Uterus (tissue), 4 donors: ENCODE measurements at places on chromosomes 13 and 19. TPM values are rescaled to one million over a fixed set of nuclear protein-coding genes. Genes with fewer than 3 reads are reported as not detected.

DNA sequence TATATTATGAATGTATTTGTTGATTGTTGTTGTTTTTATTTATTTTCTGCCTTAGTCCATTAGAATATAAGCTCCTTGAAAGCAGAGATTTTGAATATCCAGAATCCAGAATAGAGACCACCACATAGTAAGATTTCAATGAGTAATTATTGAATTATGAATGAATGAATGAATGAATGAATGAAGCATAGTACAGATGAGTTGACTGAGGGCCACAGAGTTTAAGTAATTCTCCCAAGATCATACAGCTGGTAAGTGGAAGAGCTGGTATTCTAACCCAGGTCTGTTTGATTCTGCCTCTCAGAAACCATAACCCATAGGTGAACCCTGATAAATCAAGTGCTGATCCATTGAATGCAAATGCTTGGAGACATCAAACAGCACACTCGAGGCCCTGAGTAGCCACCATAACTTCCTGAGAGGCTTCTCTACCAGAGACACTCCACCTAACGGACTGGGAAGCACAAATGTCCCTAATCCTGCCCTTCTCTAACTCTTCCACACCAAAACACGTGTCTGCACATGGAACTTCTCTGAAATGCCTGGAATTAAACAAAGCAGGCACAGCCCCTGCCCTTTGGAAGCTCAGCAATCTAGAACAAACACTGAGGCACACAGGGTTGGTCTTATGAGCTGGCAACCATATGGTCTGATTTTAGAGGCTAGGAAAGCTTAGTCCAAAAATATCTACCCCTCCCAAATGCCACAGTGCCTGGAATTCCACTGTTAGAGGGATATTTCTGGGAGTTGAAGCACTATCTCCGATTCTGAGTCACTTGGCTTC, 190.1 kb downstream of the FOXO1 start:
- DNase-seq: no peak

DNA sequence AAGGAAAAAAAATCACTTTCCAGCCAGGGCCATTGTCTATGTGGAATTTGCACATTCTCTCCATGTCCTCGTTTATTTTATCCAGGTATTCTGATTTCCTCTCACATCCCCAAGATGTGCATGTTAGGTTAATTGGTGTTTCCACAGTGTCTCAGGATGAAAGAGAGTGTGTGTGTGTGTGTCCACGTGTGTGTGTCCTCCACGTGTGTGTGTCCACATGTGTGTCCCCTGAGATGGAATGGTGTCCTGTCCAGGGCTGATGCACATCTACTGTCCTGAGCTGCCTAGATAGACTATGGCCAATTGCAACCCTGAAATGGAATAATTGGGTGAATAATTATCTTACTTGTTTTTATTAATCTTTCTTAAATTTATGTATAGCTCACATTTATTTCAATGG, 2436.5 kb downstream of the PCDH9 start:
- no peak for DNase-seq

GRCh38 chr19:20926796-20927195, 3.7 kb downstream of the ZNF85 start:
- DNase-seq: no peak

DNA sequence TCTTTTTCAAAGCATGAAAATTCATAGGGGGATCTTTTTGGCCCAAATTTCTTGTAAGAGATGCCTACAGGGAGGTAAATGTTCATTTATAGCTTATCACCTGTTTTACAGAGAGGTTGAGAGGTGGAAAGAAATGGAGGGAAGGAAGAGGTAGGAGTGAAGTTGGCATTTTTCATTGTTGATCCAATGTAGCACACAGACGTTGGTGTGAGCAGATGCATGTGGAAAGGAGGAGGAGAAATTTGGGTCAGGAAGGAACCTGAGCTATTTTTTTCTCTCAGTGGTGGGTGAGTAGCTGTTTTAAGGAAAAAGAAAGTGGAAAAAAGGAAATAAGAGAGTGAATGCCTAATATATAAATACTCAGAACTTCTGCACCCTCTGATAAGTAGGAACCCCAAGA, 9.9 kb upstream of the SMIM17 start:
- no peak for DNase-seq

GRCh38 chr19:14059652-14060155, 2.2 kb downstream of the PALM3 start:
- DNase-seq: no peak

DNA sequence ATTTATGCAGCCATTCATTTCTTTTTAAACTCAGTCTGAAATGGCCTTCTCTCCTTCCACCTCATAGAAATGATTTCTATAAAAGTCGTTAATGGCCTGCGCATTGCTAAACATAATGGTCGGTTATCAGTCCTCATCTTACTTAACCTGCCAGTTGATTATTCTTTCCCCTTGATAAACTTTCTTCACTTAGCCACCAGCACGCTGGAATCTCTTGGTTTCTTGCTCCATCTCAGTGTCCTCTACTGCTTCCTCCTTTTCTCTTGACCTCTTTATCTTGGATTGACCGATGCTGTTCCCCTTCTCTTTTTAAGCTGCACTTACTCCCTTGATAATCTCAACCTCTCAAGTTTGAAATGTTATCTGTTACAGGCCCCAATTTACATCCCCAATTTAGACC, 12.2 kb upstream of the CLC start:
- DNase-seq: no peak

DNA sequence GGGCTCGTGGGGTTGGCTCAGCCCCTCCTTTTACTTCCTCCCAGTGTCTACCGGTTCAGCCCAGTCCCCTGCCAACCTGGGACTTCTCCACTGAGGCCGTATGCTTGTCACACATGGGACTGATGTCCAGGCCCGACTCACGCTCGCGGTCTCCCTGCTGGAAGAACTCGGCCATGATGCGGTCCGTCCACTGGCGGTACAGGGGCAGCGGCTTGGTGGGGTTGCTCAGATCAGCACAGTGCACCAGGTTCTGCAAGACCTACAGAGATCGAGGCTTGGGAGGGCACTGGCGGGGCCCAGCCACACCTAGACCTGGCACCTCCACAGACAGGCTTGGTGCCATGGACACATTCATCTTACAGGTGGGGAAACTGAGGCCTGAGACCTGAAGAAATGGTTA, 7.8 kb upstream of the RAB3A start:
- DNase-seq: no peak

DNA sequence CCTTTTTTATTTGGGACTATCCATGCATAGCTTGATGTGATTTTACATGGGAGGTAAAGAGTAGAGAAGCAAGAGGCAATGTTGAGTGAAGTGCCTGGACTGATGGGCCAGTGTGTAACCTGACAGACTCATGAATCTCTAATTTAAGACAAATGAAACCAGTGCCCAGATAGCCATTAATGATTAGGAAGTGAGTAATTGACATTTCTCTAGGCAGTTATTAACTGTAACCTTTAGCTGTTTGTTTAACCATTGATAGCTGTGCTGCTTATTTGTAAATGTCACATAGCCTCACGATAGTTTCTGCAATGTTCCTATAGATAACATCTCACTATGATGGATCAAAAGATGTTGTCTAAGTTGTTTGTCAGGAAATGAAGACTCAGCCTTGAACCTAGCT, 1047.5 kb upstream of the SPRY2 start:
- no peak for DNase-seq

SIRT6 gene
- total RNA-seq: 11.2 TPM

DNA sequence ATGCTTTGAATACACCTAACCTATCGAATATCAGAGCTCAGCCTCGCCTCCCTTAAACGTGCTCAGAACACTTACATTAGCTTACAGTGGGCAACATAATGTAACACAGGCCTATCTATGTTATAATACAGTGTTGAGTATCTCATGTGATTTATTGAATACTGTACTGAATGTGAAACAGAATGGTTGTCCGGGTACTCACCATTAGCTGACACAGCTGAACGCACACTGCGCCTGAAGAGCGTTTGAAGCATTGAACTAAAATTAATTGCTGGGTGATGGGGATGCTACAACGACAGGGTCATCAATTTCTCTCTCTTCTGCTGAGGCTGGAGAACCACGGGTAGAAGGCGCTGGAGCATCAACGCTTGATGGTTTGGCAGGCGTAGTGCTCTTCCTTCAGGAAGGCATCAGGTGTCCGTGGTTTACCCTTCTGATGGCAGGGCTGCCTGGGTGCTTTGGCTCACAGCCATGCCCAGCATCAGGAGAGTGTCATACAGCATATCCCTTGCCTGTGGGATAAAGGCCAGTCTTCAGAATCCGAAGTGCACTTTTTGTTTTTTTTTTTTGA, 46.9 kb upstream of the UBE2L5 start:
- no peak for DNase-seq

- no peak for DNase-seq
These were observed 39.2 kb upstream of the MIR17HG start for GRCh38 chr13:91308299-91308698.

DNA sequence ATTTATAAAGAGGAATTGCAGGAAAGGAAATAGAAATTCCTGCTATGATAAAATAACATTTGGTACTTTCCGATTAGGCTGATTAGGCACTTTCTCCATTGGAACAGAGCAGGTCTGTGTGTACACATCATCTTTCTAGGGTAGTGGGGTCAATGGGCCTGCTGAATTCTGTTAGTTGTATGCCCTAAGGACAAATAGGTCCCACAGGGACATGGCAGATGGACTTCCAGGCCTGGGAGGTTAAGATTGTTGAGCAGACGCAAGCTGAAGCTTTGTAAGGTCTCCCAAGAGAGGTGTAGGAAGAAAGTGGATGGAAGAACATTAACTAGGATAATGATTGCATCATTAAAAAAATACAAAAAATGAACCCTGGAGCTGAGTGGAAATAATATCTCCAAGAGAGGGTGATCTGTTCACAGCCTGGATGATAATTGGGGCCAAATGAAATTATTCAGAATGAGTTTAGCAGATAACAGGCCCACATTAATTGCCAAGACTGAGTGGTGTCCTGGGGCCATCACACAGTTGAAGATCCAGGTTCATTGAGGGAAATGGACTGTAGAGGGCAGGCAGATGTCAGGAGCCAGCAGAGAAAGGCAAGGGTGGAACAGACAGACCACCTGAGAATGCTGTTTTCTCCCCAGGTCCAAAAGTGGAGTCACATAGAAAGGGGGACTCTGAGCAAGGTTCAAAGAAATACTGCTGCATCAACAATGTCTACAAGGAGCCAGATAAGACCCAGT, 215.1 kb downstream of the DNAJC15 start:
- DNase-seq: no peak

DNA sequence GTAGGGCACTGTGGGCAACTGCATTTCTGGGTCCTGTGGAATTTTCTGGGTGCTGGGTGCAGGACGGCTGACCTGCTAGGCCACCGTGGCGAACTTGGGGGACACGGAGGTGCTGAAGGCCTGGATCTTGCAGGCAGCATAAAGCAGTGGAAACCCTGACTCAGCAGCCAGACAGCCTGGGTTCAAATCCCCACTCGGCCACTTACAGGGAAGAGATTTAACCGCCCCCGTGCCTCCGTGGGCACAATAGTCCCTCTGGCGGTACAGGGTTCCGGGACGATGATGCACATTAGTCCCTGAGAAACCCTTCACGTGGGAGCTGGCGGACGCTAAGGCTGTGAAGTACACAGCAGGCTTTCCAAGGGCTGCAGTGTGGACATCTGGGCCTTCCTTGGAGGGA, 3.0 kb downstream of the FAM83E start:
- DNase-seq: no peak

COX6B2 gene
- total RNA-seq: 4.6 TPM

SYNE4 gene
- 1.7 TPM for total RNA-seq

DNA sequence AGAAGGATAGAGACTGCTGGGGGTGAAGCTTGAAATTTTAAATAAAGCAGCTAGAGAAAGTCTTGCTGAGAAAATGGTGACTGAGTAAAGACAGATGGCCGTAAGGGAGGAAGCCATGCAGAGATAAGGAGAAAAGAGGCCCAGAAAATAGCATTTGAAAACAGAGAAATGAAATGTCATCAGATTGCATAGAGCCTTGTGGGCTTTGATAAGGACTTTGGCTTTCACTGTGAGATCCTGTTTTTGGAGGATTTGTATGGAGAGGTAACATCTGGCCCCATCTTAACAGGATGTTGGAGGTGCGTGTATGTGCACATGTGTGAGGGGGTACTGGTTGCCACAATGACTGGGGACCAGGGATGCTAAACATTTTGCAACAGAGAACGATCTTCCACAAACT, 19.5 kb upstream of the ATP8A2 start:
- no peak for DNase-seq

SPACA4 gene
- not detected for total RNA-seq

DNA sequence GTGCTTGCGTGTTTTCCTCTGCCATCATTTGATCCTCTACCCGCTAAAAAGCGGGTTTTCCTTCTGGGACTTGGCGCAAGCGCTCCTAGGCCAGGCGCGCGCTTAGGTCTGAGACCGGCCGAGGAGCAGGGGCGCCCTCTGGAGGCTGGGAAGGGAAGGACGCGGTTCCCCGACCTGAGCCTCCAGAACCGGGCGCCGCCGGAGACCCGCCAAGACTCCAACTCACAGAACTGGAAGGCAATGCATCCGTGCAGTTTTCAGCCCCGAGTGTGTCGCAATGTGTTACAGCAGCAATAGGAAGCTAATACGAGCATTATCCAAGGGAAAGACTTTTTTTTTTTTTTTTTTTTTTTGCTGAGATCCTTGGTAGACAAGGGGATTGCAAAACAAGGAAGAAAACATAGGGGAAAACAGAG, 190.9 kb downstream of the COL4A1 start:
- peak; percentile 49 for DNase-seq

DNA sequence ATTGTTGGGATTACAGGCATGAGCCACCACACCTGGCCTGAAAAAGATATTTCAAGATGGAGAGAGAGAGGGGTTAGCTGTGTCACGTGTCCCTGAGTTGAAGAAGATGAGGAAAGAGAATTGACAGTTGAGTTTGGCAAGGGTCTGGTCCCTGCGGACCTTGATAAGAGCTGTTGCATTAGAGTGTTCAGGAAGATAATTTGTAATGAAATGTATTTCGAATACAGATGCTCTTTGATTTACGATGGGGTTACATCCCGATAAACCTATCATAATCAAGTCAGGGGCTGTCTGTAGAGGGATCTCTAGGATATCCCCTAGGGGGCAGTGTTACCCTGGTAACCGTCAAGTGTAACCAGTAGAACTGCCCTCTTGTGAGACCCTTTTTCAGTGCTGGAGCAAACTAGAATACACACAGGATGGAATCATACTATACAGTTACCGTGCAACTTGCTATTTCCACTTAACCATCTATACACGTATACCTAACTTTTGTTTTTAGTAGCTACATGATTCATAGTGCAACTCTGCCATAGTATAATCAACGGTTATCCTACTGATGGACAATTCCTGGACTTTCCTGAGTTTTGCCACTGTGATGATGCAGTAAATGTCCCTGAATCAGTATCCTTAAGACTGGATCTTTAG, 1.5 kb upstream of the ELOF1 start:
- DNase-seq: no peak

DNA sequence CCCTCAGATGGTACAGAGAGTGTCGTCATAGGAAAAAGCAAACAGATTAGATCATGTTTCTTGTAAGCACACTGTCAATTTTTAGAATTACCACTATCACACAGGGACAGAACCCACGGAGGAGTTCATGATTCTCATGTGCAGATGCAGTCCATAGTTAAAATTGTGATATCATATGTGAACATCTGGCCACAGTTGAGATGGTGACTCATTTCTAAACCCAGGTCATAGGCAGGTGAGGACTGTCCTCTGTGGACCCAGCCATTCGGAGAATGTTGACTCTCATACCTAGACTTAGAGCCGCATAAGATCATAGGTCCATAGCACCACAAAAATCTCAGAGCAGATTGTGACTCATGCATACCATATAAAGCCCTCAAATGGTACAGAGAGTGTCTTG, 17.8 kb upstream of the ZNF730 start:
- no peak for DNase-seq

DCLK1 gene
- total RNA-seq: 9.7 TPM

GRCh38 chr19:15463861-15464371, 428 bp downstream of the RASAL3 start:
- no peak for DNase-seq

- DNase-seq: no peak
These were observed 10.0 kb downstream of the NRTN start for GRCh38 chr19:5814852-5815246.
